ENCODE measurements at places on chromosomes 12 and 14. TPM values are rescaled to one million over a fixed set of nuclear protein-coding genes. Genes with fewer than 3 reads are reported as not detected.

- no peaks in the 10 kb centered on the region for H3K36me3 ChIP-seq
- H3K4me1 ChIP-seq: peaks cover 8% of the 10 kb centered on the region
- H3K27me3 ChIP-seq: no peaks in the 10 kb centered on the region
- no peak for DNase-seq
- no peak overlapping the region for H3K27ac ChIP-seq
Observed at GRCh38 chr12:29735604-29736003, 48.1 kb downstream of the TMTC1 start.

DNA sequence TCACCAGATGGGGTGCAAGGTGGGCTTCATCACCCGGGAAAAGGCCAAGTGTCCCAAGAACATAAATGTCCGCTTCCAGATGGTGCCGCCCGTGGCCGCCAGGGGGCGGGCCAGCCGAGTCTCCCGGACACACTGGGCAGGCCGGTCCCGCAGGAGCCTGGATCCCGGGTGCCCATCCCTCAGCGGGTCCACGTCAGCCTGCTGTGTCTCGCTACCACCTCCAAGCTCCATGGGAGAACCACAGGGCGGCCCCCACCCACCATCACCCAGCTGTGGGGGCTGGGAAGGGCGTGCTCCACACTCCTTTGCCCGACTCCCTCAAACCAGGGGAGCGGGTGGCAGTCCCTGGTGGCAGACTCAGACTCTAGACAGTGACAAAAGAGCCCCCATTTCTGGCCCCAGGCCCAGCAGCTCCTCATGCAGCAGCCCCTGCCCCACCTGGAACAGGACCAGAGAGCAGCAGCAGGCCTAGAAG lies 22.0 kb upstream of the NUDT14 start:
- H3K27ac ChIP-seq: no peak overlapping the region
- no peak overlapping the region for H3K4me3 ChIP-seq
- no peaks in the 10 kb centered on the region for H3K36me3 ChIP-seq
- H3K27me3 ChIP-seq: peaks cover 8% of the 10 kb centered on the region

DNA sequence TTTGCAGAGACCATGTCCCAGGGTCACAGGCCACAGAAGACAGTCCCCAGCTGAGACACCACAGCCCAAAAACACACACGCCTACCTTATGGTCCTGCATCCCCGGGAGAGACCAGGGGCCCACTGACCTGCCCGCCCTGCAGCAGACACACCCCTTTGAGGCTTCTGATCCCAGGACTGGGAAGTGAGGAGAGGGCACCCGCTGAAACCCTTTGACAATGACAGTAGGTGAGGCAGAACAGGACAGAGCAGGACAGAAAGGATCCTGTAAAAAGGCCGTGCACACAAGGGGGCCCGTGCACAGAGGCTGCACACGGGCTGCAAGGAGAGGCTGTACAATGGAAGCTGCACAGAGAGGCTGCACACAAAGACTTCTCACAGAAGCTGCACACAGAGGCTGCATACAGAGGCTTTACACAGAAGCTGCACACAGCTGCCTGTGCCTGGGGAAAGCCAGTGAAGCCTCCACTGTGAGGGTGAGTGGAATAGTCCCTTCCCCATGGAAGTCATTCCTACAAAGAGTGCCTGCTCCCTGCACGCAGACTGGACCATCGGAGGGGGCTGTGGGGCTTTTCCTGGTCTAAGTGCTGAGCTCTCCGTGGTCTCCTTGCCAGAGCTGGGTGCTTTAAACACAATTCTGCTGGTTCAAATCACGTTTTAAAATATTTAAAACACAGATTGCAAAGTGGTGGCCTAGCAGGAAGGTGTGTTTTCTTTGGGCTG lies 16.6 kb upstream of the SFSWAP start:
- H3K4me3 ChIP-seq: no peak overlapping the region
- H3K36me3 ChIP-seq: no peaks in the 10 kb centered on the region
- DNase-seq: no peak

DNA sequence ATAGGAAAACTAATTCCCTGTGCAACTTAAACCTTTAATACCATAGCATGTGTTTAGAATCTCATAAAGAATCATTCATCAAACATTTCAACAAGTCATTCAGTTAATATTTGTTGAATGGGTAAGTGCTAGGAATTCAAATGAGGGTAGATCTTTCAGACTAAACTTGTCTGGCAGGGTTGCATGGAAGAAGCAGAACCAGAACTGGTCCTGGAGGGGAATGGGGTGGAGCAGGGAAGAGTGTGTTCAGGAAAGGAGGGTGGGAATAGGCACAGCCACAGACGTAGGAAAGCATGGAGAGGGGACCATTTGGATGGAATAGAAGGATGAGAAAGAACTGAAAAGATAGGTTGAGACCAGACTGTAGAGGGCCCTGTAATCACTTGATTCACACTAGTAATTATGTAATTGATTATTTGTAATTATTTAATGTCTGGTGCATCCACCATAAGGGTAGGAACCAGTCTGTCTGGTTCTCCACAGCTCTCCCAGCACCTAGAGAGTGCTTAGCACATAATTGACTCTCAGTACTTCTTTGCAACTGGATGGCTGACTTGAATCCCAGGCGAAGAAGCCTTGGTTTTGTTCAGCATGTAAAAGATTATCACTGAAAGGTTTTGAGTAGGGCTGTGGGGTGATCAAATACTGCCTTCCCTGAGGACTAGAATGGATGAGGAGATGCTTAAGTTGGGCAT lies 3.0 kb upstream of the MAP3K9 start:
- no peak overlapping the region for H3K27ac ChIP-seq
- no peaks in the 10 kb centered on the region for H3K36me3 ChIP-seq
- no peak overlapping the region for H3K4me3 ChIP-seq
- DNase-seq: no peak

DNA sequence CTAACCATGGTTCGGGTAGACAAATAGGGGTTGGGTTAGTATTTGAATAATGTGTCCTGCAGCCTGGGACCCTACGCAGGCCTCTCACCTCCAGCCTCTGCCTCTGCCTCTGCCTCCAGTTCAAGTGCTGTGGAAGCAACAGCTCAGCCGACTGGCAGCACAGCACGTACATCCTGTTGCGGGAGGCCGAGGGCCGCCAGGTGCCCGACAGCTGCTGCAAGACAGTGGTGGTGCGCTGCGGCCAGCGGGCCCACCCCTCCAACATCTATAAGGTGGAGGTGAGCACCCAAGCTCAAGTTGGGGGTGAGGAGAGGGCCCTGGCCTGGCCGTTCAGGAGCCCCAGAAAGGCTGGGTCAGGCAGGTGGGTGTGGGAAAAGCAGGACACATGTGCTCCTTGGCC lies 55.9 kb downstream of the TSPAN11 start:
- no peaks in the 10 kb centered on the region for H3K36me3 ChIP-seq
- no peaks in the 10 kb centered on the region for H3K27me3 ChIP-seq
- no peak overlapping the region for H3K27ac ChIP-seq
- no peaks in the 10 kb centered on the region for H3K4me1 ChIP-seq

DNA sequence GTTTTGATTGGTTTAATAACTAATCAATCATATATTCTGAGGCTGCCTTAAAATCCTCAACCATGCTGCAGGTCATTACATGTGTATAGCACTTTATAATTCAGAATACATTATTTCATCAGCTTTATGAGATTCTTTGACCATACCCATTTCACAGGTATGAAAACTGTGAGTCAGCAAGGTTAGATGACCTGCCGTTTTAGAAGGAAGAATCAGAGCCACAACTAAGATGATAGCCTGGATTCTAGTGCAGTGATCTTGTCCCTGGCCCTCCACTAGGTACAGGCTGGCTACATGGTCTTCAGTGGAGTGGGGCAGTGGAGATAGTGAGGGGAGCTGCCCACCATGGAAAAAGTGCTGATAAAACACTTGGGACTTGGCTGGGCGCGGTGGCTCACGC lies 154.4 kb upstream of the MAX start:
- H3K4me1 ChIP-seq: no peaks in the 10 kb centered on the region
- no peaks in the 10 kb centered on the region for H3K36me3 ChIP-seq
- H3K27me3 ChIP-seq: no peaks in the 10 kb centered on the region
- H3K27ac ChIP-seq: no peak overlapping the region

GRCh38 chr12:130204541-130204953 lies 42.3 kb downstream of the FZD10 start:
- H3K4me1 ChIP-seq: no peaks in the 10 kb centered on the region
- no peak for DNase-seq
- H3K27me3 ChIP-seq: no peaks in the 10 kb centered on the region

DNA sequence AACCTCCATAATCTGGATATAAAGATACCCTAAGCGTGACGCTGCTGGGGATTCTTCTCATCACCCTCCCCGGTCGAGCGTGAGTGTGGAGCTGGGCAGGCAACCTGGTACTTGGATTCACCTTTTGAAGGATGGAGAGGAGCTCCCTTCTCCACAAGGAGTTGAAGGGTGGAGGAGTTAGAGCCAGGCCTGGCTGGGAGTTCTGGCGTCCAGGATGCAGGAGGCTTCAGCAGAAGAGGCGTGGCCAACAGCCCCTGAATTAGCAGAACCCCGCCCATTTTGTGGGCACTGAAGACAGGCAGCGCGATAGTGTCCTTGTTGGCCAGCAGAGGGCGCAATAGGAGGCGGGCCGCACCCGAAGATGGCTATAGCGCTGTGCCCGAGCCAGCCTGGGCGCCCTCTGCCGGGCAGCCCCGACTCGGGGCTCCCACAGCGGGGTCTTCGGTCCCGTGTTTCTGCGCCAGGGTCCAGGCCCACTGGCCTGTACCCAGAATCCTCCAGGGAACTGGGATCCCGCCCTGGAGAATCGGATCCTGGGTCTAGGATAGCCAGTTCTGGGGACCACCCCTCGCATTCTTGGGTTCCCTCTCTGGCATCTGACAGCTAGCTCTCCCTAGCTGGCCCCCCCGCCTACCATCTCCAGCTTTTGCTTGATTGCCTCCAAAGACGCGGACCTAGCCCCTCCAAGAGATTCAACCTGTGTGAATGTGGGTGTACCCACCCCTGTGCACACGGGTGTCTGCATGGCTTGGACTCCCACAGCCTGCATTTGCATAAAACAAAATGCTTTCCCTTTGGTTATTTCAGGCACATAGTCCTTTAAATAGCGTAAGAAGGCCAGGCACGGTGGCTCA lies 26.0 kb upstream of the SMUG1 start:
- peak; percentile 91 for DNase-seq
- H3K4me3 ChIP-seq: peak overlapping the region; percentile 42
- H3K27ac ChIP-seq: no peak overlapping the region
- H3K27me3 ChIP-seq: no peaks in the 10 kb centered on the region
- H3K4me1 ChIP-seq: peaks cover 13% of the 10 kb centered on the region

DNA sequence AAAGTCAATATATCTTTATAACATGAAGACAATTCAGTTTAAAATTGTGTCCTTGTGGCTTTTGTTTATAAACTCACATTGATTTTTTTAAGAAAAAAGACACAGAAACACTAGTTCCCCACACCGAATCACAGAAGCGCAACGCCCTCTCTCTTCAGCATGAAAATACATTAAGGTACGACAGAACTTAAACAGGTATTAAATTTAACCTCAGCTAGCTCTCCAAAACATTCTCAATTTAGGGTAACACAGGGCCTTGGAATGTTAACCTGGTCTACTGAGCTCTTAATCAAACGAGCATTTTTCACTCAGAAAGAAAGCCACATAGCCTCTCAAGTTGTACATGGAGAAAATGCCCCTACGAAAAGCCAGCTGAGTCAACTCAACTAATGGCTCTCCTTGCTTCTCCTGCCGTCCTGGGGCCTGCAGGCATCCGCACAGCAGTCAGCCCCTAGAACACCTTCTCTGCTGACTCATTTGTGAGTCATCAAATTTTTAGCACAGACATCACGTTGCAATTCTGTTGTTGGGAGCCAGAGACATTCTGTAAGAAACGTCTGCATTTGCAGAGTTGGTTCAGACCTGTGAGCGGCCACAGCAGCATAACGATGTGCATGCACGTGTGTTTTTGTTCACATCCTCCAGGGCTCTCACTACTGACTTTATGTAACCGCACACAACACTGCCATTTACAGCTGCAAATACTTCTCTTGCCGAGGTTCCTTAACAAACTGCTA lies 141.6 kb downstream of the ITPR2 start:
- H3K27ac ChIP-seq: no peak overlapping the region
- no peak overlapping the region for H3K4me3 ChIP-seq
- no peak for DNase-seq

DNA sequence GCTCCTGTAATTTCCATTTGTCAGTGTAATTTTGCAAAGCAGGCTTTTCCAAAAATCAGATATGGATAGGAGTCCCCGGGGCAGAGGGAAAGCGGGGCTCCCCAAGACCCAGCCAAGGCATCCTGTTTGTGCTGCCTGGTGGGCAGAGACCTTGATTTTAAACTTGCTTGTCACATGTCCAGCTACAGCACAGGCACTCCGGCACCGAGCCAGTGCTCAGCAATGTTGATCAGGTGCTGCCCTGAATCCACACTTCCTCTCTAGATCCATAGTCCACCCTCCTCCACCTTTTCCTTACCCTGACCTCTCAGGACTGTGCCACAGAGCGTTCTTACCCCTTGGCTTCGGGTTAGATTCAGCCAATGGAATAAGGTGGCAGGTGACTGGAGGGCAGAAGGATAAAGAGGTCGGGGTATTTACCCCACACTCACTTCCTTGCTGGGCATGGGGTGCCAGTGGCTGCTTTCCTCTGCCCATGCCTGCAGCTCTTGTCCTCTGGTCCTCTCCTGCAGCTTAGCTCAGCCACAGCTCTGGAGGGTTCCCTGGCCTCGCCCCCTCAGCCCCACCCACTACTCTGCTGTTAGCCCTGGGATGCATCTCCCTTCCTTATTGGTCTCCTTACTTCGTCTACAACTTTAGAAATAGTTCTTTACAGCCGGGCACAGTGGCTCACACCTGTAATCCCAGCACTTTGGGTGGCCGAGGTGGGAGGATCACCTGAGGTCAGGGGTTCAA lies 80.1 kb downstream of the IRF2BPL start:
- H3K4me1 ChIP-seq: peaks cover 7% of the 10 kb centered on the region
- no peaks in the 10 kb centered on the region for H3K27me3 ChIP-seq
- no peak overlapping the region for H3K4me3 ChIP-seq
- H3K36me3 ChIP-seq: no peaks in the 10 kb centered on the region
- DNase-seq: no peak
- peak overlapping the region; percentile 76 for H3K27ac ChIP-seq

DNA sequence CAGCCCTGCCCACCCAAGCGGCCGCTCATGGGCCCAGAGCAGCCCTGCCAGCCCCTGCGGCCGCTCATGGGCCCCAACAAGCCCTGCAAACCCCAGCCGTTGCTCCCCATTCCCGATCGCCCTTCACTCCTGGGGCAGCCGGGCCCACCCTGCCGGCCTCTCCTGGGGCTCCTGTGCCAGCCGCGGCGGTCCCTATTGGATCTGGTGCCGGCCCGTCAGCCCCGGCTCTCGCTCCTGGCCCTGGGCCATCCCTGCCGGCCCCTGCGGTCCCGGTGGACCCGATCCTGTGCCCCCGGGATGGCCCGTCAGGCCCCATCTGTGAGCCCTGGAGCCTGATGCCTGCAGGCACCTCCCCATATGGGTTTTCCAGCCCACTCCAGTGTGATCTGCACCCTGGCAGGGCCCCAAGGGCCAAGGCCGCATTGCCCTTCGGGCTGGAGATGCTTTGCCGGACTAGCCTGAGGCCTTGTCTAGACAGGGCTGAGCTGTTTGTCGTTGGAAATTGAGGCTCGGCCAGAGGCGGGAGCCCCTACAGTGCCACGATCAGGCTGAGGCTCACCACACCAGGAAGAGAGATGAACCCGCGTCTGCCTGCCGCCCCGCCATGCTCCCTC lies 20.3 kb downstream of the FBRSL1 start:
- DNase-seq: no peak
- H3K4me3 ChIP-seq: no peak overlapping the region
- H3K27ac ChIP-seq: no peak overlapping the region

KRT80 gene
- total RNA-seq: not detected

CLEC4C gene
- not detected for total RNA-seq

MYO1H gene
- not detected for total RNA-seq

KCNMB4 gene
- total RNA-seq: 3.4 TPM

HSPB8 gene
- total RNA-seq: 129 TPM

Data from ascending aorta (tissue), 2 donors.